ENCODE measurements at places on chromosomes 5 and 9. TPM values are rescaled to one million over a fixed set of nuclear protein-coding genes. Genes with fewer than 3 reads are reported as not detected.

GRCh38 chr9:2506321-2506720 lies 115.3 kb upstream of the VLDLR start:
- no peak for DNase-seq

Gene FOXI1
- not detected for total RNA-seq

- DNase-seq: peak; percentile 15
Measured at GRCh38 chr5:56003179-56003578, 8.4 kb upstream of the IL6ST start.

GRCh38 chr5:21685522-21685921 lies 1167.6 kb downstream of the CDH12 start:
- DNase-seq: no peak

Gene ABO
- 1.2 TPM for total RNA-seq

DNA sequence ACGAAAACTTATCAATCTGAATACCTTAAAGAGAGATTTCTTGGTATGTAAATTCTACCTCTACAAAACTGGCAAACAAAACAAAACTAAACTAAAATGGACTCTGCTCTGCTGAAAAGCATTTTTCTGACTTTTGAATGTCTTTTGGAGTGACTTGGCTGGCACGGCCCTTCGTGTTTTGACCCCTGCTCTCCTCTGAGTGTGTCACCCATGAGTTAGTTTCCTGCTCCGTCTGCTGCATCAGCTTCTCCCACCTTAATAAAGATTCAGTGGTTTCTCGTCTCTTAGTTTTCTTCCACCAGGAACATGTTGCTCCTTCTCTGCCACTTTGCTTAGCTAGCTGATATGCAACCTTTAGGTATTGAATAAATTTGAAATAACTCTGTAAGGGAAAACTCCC lies 1084.0 kb upstream of the CDH18 start:
- DNase-seq: no peak

- DNase-seq: no peak
Measured at GRCh38 chr5:78007233-78007632, 231.1 kb upstream of the TBCA start.

DNA sequence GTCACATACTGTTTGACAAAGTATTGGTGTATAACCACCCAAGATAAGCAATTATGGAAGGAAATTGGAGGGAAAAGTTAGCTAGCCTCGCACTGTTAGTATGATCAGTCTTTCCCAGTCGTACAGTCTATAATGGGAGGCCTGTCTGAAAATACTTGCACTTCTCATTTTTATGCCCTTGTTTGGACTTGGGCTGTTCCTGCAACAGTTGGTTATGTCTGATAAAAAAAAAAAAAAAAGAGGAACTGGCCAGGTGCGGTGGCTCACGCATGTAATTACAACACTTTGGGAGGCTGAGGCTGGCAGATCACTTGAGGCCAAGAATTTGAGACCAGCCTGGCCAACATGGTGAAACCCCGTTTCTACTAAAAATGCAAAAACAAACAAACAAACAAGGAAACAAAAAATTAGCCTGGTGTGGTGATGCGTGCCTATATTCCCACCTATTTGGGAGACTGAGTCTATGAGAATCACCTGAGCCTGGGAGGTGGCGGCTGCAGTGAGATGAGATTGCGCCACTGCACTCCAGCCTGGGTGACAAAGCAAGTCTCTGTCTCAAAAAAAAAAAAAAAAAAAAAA lies 58.3 kb upstream of the ANKRD33B start:
- no peak for DNase-seq

GRCh38 chr9:106700676-106701075 lies 162.3 kb upstream of the ZNF462 start:
- DNase-seq: no peak

DNA sequence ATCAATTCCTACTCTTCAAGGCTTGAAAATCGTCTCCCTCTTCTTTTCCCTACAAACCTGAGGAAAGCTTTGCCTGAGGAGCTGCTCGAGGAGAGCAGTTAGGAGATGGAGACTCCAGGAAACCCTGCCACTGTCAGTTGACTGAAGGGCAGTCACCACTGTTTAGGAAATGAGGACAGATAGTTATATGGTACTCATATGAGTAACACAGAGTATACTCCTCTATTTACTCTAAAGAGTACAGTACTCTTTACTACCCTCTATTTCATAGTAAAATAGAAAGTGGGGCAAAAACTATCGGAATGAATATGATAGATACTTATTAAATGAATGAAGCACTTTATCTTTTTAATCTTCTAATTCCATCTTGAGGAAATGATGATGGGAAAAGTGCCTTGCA lies 115.8 kb downstream of the MAPKAP1 start:
- no peak for DNase-seq

- DNase-seq: no peak
Measured at GRCh38 chr5:115817386-115817785, 927 bp upstream of the CDO1 start.

DNA sequence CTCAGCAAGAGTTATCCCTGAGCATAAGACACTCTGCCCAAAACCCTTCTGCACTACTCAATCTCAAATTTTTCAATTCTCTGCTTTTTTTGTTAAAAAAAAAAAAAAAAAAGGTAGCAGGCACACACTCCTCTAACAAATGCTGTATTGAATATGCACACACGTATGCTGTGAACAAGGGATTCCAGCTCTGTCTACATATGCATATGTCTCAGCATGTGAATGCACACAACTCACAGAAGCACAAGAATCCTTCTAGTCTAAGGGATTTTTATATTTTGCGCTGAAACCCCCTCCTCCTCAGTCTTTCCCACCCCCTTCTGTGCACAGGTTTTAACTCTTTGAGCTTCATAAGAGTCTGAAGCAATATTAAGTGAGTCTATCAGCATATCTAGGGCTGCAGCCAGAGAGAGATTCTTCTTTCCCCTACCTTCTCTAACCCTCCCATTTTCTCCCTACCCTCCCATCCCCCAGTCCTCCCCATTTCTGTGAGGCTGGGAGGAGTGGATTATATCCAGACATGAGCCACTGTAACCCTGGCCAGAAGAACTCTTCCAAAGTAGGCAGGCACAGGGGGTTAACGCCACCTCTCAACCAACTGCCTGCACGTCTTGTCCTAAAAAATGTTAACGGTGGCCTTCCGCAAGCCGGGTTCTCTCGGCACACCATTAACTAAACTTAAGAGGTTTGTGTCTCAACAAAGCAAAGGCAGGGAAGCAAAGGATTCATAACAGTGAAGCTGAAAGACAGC lies 1.0 kb downstream of the GABRB2 start:
- no peak for DNase-seq

GRCh38 chr9:130157079-130157478 lies 15.1 kb upstream of the NCS1 start:
- DNase-seq: no peak

Gene SELENOP
- 11.4 TPM for total RNA-seq

DNA sequence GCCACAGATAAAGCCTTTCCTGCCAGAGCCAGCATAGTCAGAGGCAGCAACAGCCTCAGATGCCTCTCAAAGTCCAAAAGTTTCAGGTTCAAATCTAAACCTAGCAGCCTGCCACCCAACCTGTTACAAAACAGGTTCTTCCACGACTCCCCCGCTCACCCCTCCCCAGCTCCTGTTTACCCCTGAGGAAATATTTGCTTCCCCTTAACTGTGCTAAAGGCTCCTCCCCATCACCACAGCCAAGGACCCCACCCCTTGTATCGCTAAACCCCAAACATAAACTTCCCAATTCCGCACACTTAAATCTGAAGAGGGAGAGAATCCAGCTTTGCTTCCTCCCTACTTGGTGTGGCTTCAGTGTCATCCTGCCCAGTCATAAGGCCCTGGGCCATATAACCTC lies 15.4 kb upstream of the VDAC1 start:
- no peak for DNase-seq

DNA sequence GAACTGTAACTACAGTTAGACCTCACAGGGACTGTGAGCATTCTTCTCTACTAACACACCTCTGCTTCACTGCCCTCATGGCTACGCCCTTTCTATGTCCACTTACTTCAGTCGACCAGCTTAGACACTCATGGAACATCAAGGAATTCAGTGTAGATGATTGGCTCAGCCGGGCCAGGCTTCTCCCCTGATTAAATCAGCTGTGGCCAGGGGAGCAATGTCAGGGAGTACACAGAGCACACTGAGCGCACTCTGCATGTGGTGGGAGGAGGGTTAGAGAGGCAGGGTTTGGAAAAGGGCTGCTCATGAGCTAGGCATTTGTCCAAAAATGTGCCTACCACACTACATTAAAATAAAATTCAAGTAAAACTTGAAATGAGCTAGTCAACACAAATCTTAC lies 400.5 kb downstream of the ARRDC3 start:
- DNase-seq: no peak

- DNase-seq: no peak
Measured at GRCh38 chr5:26872337-26872736, 166.0 kb downstream of the CDH9 start.

Gene PCDHA5
- not detected for total RNA-seq

Gene FYB1
- total RNA-seq: 0.42 TPM
